ENCODE measurements at places on chromosomes 6 and 20.
A peak's percentile ranks its signal among the peaks of the same experiment; 100 is the strongest.

- no peak for DNase-seq
These were observed 349.5 kb downstream of the BTBD9 start for GRCh38 chr6:38290133-38290799.

- DNase-seq: peak; percentile 39
These were observed 434.1 kb downstream of the RFPL4B start for GRCh38 chr6:112781241-112781640.

DNA sequence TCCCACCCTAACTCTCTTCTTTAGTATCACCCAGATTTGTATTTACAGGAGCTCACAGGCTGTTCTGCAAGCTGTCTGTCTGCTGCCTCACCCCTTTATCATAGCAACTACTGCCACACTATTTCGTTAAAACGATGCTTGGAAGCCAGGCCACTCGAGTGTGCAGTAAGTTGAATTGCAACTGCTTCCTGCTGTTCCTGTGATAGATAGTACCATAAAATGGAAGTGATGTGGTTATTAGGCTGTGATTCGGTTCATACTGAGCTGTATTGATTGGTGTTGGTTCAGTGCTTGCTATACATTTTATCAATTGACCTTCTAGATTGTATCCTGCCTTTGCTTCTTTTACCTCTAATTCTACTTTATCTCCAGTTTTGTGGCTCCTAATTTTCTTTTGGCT, 325.4 kb downstream of the RNF144B start:
- DNase-seq: no peak

DNA sequence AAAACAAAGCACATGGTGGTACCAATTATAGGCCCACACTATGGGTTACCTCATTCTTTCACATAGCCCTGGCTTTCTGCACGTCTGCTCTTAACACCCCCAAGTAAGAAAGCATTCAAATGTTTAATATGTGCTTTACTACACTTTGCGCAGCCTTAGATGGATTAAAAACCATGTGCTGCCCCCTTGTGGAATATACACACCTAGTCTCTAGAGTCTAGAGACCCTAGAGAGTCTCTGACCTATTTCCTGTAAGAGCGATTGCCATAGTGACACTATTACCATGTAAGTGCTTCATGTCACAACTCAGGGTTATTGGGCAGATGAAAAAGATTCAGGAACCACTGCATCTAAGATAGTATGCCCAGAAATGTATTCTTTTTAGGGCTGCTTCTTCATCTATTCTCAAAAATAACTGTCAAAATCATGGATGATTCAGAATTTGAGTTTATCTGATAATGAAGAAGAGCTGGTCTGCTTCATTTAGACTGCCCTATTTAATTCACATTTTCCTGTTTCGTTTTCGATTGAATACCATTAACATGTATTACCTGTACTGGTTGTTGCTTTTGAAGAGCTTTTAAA, 186.3 kb downstream of the ADGB start:
- peak; percentile 56 for DNase-seq

GRCh38 chr6:150143516-150144293, 861 bp downstream of the PPP1R14C start:
- DNase-seq: no peak

GRCh38 chr6:40444312-40444711, 142.9 kb downstream of the LRFN2 start:
- DNase-seq: no peak

- DNase-seq: peak; percentile 69
These were observed 43.6 kb downstream of the C6orf15 start for GRCh38 chr6:31068669-31069340.

- DNase-seq: no peak
These were observed 32.1 kb downstream of the KIAA1755 start for GRCh38 chr20:38228436-38228835.

- no peak for DNase-seq
These were observed 296.8 kb upstream of the TSHZ2 start for GRCh38 chr20:52675375-52675774.

GRCh38 chr20:46998477-46999240, 104.0 kb downstream of the EYA2 start:
- DNase-seq: no peak

DNA sequence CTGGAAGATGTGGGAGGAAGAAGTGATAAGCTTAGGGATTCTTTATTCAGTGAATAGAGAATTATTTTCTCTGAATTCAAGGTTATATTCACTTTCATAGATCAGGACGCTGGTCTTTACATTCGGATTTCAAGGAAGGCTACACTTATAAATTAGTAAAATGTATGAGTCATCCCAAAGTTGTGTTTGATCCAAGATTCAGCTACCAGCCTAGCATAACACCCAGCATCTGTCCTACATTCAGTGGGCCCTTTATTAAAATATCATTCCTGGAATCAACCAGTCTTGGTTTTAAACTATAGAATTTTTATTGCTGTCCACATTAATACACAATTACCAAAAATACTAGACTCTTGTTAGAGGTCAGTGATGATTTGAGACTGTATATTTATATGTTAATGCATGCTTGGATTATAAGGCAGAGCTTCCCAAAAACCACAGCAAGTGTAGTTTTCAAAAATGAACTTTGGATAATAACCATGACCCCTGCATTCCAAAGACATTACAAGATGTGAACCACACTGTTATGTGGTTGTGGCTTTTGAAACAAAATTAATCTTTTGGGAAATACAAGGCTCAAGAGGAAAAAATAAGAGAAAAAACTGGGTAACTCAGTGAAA, 210.7 kb upstream of the CNR1 start:
- DNase-seq: peak; percentile 70

GRCh38 chr6:7727946-7728854, 2.3 kb downstream of the BMP6 start:
- no peak for DNase-seq

GRCh38 chr20:55283889-55284288, 721.4 kb downstream of the CBLN4 start:
- DNase-seq: no peak

DNA sequence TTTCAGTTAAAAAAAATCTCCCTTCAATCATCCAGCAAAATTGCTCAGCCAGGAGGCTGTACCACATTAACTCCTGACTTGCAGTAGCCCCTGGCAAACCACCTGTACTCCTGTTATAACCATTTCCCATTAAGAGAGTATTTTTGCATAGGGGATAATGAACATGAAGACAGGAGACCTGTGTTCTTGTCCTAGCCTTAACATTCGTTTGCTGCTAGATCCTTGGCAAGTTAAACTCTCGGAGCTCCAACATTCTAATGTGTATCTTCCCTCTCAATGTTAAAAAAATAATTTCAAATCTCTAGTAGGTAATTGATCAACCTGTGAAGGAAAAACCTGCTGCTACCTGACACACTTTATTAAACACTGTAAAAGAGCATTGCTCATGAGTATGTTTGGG, 8.4 kb upstream of the TMEM200A start:
- no peak for DNase-seq

DNA sequence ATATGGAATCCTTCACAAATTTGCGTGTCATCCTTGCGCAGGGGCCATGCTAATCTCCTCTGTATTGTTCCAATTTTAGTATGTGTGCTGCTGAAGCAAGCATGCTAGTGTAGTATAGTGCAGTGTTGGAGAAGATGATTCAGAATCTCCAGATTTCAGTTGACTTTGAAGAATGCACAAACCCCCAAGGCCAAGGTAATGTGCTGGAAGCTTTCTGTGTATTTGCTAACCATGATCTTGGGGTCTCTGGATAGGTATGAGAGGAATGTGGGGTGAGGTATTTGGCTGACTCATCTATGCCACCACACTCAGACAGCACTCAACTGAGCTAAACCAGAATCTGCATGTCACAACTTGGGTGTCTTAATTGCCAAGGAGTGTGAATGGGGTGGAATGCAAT, 42.6 kb upstream of the DEK start:
- DNase-seq: no peak

- DNase-seq: peak; percentile 14
These were observed 112.1 kb downstream of the LY86 start for GRCh38 chr6:6700407-6701270.

- DNase-seq: no peak
These were observed 63.7 kb downstream of the HIVEP2 start for GRCh38 chr6:142881290-142881689.

DNA sequence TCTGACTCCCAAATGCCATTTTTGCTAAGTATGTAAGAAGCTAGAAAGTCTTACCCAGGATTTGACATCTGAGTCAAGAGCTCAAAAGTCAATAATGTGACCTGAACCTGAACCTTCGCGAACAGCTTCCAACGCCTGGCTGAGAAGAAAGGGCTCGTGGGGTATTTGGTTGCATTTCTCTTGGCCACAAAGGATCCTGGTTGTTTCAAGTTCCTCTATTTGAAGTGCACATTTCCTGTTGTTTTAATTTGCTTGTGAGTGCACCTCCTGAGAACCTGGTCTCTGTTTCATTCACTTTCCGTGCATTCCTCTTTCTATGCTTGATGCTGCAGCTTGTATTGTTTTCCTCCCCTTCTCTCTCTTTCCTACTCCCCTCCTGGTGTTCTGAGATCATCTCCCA, 212.5 kb downstream of the FOXA2 start:
- DNase-seq: no peak

DNA sequence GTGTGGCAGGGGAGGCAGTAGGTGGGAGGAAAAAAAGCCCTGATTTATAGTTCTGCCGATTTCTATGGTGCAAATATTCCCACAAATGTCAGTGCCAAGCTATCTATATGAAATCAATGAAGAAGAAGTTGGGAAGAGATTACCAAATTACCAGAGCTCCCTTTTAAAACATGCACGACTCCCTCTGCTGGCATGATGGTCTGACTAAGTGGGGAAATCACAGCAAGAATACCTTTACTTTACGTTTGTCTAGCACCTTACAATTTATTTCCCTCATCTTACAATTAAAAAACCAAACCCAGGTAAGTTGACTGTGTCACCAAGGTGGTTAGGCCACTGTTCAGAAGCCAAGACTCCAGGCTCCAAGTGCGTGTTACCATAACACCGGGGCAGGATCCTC, 55.6 kb downstream of the AGPAT4 start:
- no peak for DNase-seq

GRCh38 chr6:170128346-170128745, 162.5 kb downstream of the DLL1 start:
- DNase-seq: no peak

DNA sequence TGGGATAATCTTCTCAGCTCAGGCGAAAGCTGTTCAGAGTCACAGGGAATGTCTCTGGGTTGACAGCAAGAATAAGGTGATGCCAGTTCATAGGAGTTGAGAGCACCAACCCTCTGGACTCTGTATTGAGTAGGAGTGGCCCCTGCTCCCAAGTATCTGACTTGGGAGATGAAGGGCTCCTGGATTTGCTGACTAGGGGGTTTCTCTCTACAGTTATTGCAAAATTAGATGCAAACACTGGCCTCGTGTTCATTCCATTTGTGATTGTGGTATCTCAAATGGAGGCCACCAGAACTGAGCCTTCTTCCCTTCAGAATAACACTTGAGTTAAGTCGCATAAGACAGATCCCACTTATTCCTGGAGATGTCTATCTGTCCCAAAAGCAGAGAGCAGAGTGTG, 135.7 kb downstream of the PDE7B start:
- no peak for DNase-seq

- DNase-seq: no peak
These were observed 4.0 kb upstream of the WRNIP1 start for GRCh38 chr6:2760882-2761842.

DNA sequence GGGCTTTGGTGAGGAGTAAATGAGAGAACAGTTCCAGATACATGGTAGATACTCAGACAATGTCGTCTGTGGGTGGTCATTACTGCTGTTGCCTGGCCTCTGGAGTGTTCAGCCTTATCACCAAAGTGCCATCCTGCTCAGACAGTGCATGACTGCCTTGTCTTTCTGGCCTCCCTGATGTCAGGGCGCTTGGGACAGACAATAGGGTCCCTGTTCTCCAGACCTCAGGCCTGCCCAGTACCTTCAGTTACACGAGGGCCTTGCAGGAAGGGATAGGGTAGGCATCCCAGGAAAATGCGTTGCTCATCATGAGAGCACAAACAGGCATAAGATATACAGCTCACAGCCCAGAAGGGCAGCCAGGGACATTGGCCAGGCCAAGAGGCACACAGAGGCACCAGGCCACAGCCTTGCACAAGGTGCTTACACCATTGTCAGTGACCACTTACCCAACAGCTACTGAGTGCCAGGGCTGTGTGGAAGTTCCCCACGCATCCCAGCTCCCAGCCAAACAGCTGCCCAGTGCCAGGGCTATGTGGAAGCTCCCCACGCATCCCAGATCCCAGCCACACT, 27.4 kb downstream of the BPIFB1 start:
- DNase-seq: no peak

DNA sequence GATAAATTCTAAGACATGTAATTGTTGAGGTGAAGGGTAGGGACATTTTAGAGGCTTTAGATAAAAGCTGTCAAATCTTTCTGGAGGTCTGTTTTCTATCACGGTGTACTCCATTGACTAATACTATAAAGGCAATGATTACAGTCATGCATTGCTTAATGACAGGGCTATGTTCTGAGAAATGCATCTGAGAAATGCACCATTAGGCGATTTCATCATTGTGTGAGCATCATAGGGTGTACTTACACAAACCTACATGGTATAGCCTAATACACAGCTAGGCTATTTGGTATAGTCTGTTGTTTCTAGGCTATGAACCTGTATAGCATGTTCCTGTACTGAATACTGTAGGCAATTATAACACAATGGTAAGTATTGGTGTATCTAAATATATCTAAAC, 71.3 kb upstream of the FYN start:
- DNase-seq: no peak

- DNase-seq: no peak
These were observed 122.3 kb downstream of the B3GAT2 start for GRCh38 chr6:70834520-70834919.

- DNase-seq: no peak
These were observed 26.4 kb upstream of the PXDC1 start for GRCh38 chr6:3777730-3778461.

- DNase-seq: no peak
These were observed 51.4 kb downstream of the IBTK start for GRCh38 chr6:82196161-82196560.
